Occipital lobe (tissue), 3 donors: ENCODE measurements at places on chromosomes 6 and 20. TPM values are rescaled to one million over a fixed set of nuclear protein-coding genes. Genes with fewer than 3 reads are reported as not detected.

GRCh38 chr6:4773181-4773580 lies 3.0 kb upstream of the CDYL start:
- no peak for DNase-seq

DNA sequence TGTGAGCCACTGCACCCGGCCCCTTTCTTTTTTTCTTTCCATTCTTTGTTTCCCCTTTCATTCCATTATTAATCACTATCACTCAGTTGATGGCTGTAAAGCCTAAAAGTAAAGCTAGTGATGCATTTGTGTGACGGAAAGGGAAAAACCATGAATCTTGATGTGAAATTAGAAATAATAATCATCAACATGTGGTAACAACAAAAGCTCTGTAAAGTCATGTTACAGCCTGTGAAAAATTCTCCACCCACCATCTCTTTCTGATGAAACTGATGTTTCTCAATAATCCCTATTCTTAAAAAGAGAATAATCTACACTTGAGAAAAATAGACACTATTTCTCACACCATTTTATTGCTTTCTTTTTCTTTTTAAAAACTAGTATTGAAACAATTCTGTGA lies 80.0 kb downstream of the CRYBG1 start:
- no peak for DNase-seq

DNA sequence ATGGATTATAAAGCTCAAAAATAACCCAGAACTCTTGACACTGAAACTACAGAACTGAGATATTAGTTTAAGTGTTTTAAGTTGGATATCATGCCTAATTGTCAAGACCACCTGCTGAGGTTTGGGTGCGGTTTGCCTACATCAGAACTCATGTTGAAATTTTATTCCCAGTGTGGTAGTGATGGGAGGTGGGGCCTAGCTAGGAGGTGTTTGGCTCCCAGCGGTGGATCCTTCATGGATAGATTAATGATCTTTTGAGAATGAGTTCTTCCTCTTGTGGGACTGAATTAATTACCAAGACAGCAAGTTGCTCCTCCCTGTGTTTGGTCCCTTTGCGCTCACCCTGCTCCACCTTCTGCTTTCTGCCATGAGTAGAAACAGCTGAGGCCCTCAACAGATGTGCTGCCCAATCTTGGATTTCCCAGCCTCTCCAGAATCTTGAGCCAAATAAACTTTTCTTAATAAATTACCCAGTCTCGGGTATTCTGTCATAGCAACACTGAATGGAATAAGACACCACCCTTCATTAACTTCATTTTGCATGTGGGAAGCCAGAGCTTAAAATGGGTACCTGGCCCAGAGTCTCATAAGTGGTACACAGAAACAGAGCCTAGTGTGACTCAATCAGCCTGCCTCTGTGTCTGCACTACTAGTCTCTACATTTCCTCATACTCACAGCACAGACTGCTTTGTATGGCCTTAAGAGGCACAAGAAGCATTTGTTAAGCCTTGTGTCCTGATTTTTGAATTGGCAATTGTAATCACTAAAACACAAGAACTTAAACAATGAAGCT lies 158.4 kb downstream of the IBTK start:
- DNase-seq: no peak

The ZNF831 gene
- total RNA-seq: under 0.01 TPM

GRCh38 chr6:121823437-121823851 lies 388.0 kb downstream of the GJA1 start:
- DNase-seq: no peak

- DNase-seq: no peak
Measured at GRCh38 chr6:70312165-70312745, 9.4 kb upstream of the COL9A1 start.
